ENCODE measurements at places on chromosomes 6 and 20. TPM values are rescaled to one million over a fixed set of nuclear protein-coding genes. Genes with fewer than 3 reads are reported as not detected.

Gene NKX2-2
- not detected for total RNA-seq

DNA sequence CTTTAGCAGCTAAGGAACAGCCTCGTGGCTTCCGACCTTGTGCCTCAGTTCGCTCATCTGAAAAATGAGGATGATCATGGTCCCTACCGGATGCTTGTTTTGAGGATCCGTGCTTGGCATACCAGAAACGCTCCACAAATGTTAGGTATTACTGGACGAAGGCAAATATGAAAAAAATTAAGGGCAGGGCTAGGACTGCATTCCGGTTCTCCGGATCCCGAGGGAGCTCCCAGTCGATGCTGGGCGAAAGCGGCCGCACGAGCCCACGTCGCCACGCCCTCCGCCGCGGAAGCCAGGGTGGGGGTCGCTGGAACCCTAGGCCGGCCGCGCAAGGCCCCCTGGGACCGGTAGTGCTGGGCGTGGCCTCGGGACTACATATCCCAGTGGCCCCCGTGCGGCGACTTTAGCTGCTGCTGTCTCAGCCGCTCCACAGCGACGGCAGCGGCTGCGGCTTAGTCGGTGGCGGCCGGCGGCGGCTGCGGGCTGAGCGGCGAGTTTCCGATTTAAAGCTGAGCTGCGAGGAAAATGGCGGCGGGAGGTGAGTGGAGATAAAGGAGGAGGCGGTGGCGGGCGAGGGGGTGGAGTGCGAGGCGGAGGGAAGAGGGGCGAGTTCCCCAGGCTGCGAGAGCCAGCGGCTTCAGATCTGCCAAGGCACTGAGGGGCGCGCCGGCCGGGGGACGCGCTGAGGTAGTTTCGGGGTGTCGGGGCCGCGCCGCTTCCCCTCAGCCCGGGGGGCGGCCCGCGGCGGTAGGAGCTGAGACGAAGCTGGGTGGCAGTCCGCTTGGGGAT, at the start of gene NCOA3:
Gene NCOA3 (plus strand): TSS at position 406 of the 789 bp plus-strand sequence. CDS start 120,361 bp downstream, outside the sequence.
- peak; percentile 64 for DNase-seq

DNA sequence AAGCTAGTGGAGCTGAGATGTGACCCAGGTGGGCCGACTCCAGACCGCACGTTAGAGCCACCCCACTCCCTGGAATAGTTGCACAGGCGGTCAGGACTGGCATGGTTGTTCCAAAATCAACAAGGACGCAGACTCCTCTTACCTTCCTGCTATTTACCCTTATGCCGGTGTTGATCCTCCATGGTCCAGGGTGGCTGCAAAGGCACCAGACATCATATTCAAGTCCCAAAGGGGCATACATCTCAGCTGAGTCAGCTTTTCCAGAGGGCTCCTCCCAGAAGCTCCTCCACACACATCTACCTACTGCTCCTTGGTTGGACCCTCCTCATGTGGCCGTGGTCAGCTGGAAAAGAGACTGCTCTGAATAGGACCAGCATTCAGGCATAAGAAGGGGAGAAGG, 112.2 kb downstream of the SYCP2 start:
- DNase-seq: no peak

DNA sequence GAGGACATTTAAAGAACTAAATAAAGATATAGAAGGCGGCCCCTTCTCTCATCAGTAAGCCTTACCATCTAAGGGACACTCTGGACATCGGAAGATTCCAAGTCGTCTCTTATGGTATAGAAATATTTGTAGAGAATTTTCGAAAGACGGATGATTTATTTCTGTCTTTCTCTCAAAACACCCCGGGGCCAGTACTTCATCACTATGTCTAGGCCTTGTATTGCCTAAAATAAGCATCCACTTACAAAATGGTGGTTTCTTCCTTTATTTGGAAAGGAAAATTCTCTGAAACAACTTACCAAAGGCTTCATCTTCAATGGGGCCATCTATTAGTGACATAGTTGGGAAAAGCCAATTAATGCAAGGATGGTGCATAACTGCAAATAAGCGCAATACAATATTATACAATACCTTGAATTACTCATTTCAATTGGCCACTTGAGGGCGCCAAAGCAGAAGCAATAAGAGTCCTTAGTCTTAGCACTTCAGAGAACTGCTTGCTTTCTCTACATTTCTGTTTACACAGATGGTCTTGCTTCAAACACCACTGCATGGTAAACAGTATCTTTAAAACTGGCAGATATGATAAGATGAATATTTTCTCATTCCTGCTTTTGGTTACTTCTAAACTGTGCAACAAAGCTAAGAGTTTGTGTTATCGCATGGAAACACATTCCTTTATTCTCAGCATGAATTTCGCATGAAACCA, 113.2 kb downstream of the VIP start:
- no peak for DNase-seq

DNA sequence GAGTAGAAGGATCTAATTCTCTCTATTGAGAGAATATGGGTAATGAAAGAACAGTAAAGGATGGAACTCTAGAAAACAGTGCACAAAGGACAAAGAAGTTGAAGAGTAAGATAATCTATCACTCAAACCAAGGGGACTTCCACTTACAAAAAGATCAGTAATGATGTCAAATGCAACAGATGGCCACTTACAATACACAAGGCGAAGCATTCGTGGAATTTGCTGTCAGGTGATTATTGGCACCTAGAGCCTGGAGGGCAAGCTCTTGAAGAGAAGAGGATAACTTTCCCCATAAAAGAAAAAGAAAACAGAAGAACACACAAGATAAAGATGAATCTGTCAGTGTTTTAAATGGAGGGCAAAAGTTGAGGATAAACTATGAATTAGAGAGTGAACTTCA, 256.0 kb upstream of the TCF21 start:
- no peak for DNase-seq

- DNase-seq: no peak
Observed at GRCh38 chr6:1137849-1138248, 174.0 kb upstream of the FOXQ1 start.

All from esophagus squamous epithelium (tissue), 5 donors.